DMS53 (cell line): ENCODE measurements at places on chromosomes 6 and 20.

- DNase-seq, result no peak
Measured at GRCh38 chr6:148173548-148173947, 169.1 kb upstream of the SASH1 start.

DNA sequence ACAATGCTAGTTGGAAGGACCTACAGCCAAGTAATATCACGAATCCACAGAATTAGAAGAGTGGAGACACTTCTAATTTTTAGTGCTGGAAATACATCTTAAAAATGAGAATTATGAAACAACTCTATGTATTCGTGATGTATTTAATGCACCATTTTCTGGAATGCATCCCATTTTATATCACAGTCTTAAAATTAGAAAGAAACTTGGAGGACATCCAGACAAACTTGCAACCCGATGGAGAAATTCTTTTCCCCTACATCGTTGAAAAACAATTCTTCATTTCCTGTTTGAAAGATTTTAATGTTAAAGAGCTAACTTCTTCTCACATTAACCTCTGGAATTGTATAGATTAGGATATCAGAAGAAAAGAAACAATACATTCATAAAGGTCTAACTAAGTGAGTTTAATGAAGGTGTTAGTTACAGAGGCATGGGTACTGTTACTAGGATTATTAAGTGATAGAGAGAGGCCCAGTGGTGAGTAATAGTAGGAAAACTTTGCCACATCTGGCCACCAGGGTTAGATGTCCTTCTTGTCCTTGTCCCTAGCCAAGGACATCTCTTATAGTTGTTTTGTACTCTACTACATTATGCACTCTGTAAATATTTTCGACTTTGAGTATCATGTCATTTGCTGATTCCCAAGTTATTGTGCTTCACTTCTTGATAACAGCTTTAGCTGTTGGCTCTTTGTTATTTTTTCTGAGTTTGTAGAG lies 502.4 kb upstream of the PTCHD4 start:
- DNase-seq, result no peak

DNA sequence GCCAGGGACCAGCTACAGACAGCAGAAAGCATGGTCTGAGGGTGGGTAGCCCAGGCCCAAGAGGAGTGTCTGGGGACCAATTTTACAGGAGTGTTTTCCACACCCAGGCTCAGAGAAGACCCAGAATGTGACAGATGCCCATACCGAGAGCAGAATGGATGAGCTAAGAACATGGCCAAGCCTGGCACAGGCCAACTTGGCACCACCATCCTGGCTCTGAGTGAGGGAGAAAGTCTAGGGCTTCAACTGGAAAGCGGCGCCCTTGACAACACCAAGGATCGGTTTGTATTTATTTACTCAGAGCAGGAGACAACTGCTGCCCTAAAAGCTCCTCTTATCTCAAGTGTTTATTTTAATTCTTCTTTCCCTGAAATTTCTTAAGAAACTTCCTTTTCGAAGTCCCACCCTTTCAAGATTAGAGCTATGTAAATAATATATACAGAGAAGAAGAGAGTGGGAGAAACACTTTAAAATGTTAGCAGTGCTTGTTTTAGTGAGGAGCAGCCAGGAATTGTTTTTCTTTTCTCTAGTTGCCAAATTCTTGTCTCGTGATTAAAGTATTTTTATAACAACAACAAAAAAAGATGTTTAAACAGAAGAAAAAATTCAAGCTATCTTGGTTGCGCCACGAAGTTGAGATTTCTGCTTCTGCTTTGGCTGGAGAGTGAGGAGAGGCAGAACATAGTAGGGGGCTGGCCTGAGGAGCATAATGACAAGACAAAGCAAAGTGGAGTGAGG lies 16.2 kb downstream of the TNXB start:
- peak; percentile 49 for DNase-seq

DNA sequence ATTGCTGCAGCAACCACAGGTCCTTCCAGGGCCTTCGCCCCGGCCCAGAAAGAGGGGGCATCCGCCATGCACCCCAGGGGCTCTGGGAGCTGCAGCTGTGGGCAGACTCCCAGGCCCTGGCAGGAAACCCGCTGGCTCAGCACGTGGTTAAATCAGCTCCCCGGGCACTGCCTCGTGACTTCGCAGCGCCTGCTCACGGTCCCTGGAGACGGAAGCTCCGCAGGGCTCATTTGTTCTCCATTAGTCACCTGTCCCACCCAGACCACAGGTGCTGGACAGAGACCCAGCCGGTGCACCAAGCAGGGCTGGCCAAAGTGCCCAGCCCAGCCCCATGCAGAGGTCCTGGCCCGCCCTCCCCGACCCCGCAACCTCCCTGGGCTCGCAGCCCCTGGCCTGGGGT lies 14.7 kb downstream of the KCNQ2 start:
- DNase-seq, result peak; percentile 35

GRCh38 chr6:3031857-3032640 lies 32.4 kb downstream of the NQO2 start:
- DNase-seq, result peak; percentile 90

- no peak for DNase-seq
Measured at GRCh38 chr6:143068001-143068400, 7.3 kb downstream of the AIG1 start.

- no peak for DNase-seq
Measured at GRCh38 chr6:44779130-44779826, 391.8 kb downstream of the CDC5L start.

GRCh38 chr6:116426551-116426950 lies 34.6 kb upstream of the CALHM6 start:
- no peak for DNase-seq

- DNase-seq, result no peak
Measured at GRCh38 chr6:43604174-43604573, 24.9 kb downstream of the GTPBP2 start.

- DNase-seq, result no peak
Measured at GRCh38 chr6:117681162-117681741, 6.0 kb downstream of the NUS1 start.

- DNase-seq, result no peak
Measured at GRCh38 chr6:107699254-107699653, 124.9 kb downstream of the SCML4 start.

- DNase-seq, result no peak
Measured at GRCh38 chr6:150444308-150444707, 75.5 kb downstream of the IYD start.

DNA sequence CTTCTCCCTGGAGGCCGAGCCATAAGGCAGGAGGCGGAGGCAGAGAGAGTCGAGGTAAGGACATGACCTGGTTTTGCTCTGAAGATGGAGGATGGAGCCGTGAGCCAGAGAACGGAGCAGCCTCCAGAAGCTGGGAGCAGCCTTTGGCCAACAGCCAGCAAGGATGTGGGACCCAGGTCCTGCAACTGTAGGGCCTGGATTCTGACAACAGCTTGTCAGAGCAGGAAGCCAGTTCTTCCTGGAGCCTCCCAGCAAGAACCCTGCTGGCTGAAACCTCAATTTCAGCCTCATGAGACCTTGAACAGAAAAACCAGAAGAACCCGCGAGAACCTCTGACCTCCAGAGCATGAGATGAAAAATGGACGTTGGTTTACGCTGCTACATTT lies 13.4 kb upstream of the MRGBP start:
- no peak for DNase-seq

DNA sequence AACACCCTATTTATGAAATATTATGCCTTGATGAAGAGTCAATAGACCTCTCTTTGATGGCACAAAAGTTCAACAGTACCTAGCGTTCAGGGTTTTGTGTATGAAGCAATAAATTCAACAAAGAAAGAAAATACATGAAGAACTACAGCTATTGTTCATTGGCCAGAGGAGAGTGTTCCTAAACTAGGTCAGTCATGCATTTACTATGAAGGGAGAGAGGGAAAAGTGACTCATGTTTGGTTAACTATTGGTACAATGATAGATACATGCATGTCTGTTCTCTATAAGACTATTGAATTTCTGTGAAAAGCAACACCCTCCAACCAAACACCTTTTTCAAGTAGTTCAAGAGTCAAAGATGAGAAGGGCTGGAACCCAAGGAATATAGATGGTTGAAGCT lies 50.7 kb downstream of the CLIC5 start:
- peak; percentile 49 for DNase-seq

DNA sequence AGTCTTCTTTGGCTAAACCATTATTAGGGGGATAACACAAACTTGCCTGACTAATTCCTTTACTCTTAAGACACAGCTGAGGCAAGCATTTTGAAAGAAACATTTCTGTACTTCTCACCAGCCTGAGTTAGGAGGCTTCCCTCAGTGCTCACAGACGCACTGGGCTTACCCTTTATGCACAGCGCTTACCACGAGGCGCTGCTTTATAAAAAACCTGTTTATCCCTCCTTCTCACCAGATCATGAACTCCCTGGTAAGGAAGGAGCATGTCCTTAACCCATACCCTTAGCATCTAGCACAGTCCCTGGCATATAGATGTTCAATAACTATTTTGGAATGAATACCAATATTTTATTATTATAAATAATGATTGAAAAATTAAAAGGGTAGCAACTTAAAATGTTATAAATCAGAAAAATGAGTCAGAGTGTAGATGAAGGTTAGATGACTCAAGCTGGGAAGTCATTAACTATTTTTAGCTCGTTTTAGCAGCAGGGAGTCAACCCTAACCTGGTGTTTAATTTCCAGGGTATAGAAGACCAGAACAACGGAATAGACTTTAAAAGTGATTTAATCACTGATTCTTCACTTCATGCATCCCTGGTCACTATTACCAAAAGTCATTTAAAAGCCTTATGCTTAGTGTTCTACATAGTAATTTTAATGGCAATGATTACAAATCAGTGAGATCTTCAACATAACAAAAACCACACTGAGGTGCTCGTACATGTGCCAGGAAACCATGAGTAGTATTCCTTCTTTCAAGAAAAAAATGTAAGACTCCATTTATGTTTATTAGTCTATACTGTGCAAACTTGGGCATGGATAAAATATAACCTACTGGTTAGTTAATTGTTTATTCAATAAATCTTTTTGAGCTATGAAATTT lies 4.1 kb upstream of the TPD52L1 start:
- DNase-seq, result no peak

- no peak for DNase-seq
Measured at GRCh38 chr6:142542704-142543233, 241.0 kb downstream of the ADGRG6 start.

DNA sequence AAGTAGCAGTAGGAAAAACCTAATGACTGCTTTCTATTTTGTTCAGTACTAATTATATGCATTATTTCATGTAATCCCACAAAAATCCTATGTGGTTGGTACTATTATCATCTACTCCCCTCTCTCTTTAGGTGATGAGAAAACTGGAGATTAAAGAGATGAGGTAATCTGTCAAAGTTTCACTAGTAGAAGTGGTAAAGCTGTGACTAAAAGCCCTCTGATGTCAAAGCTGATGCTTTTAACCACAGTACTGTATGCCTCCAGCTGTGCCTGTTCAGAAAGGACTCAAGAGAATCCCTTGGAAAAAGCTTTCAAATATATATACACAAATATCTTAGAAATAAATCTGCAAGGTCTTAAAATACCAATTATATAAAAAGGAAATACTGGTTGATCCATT lies 38.0 kb downstream of the PHIP start:
- no peak for DNase-seq

GRCh38 chr6:134419716-134420115 lies 101.8 kb upstream of the SGK1 start:
- no peak for DNase-seq

DNA sequence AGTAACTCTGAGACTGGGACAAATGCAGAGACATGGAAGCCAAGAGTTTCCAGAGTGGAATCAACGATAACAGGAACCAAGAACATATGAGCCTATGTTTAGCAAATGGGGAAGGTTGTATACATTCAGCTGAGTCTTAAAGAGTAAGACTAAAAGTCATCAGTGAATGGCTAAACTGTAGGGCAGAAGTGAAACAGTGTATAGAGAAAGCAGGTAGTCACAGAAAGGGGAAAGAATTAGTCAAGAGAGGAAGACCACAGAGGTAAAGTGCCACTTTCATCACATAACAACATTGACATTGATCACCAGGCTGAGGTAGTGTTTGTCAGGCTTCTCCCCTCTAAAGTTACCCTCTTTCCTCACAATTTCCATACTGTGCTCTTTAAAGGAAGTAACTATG lies 306.5 kb upstream of the SPTLC3 start:
- DNase-seq, result no peak

DNA sequence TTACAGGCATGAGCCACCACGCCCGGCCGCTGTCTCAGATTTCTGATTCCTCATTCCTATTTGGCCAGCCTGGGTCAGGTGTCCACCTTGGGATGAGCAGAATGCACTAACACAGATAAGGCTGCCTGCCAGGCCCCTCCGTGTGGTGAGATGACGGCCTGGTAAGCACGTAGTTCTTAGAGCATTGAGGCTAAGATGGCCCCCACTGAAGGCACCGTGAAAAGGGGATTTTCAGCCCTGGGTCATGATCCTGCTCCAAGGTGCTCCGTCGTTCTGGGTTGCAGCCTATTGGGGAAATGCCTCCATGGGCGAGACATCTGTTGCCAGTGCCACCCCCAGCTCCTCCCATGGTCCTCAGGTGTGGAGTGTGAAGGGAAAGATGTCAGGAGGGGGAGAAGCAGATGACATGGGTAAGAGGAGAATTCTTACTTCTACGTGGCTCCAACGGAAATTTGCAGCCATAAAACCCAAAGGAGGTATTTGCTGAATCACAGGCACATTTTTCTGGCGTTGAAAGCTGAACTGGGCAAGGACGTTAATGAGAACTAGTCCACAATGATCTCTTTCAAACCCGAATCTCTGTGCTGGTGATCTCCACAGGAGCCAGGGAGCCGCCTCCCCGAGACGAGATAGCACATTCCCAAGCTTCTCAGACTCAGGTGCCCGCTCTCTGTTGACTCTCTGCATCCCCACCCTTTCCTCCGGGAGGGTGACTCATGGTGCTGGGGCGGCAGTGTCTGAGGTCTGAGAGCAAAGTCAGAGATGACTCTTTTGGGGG lies 34.0 kb upstream of the BMP6 start:
- peak; percentile 60 for DNase-seq

GRCh38 chr20:58436868-58437645 lies 48.0 kb downstream of the VAPB start:
- DNase-seq, result peak; percentile 76

DNA sequence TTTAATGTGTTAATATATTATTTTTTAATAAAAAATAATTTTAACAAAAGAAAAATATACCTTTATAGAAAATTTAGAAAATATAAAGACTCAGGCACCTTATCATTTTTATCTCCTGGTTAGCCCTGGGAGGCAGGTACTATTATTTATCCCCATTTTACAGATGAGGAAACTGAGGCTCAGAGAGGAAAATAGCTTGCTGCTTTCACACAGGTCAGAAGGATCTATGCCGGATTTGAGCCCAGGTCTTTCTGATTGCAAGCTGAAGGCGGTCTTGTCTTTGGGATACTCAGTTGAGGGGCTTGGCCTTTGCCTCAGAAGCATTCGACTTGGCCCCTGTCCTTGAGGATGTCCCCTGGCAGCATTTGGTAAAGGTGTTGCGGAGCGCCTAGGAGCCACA lies 11.5 kb upstream of the OSER1 start:
- no peak for DNase-seq
